ENCODE measurements at places on chromosomes 16 and 17.

GRCh38 chr16:35425270-35425669 lies 1965.9 kb downstream of the TP53TG3F start:
- DNase-seq = no peak

GRCh38 chr17:47736501-47737495 lies 3.8 kb downstream of the TBX21 start:
- no peak for DNase-seq

GRCh38 chr17:47897561-47897960 lies 1.5 kb downstream of the SP2 start:
- no peak for DNase-seq

GRCh38 chr16:57111420-57111819 lies 19.0 kb downstream of the CPNE2 start:
- DNase-seq = no peak

DNA sequence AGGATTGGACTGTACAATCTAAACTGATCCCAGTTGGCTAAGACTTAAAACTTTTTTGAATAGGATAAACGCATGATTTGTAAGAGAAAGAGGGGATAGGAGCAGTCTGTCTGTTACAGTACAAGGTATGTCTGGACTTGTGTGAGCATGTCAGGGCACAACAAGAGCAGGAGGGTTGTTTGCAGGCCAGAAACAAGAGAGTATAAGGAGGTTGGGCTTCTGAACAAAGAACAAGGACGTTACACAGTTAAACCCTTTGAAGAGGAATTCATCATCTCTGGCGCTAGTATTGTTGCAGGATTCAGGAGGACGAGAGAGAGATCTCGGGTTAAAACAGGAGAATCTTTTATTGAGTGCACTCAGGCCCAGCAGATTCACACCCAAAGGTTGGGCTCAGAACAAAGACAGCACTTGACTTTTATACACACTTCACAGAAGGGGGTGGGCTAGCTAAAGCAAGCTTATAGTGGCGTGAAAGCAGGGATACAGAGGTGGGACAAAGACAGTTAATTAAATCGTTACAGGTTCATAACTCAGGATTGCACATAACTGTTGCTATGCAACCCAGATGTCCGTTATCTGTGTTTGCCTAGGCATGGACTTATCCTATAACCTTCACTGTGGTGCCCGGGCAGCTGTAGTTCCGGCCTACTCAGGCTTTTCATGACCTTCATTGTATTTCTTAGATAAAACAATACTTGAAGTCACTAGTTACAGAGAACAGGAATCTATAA lies 34.3 kb downstream of the SEC14L1 start:
- no peak for DNase-seq

GRCh38 chr17:77465358-77466041 lies 324.7 kb downstream of the SEC14L1 start:
- DNase-seq = peak; percentile 96

DNA sequence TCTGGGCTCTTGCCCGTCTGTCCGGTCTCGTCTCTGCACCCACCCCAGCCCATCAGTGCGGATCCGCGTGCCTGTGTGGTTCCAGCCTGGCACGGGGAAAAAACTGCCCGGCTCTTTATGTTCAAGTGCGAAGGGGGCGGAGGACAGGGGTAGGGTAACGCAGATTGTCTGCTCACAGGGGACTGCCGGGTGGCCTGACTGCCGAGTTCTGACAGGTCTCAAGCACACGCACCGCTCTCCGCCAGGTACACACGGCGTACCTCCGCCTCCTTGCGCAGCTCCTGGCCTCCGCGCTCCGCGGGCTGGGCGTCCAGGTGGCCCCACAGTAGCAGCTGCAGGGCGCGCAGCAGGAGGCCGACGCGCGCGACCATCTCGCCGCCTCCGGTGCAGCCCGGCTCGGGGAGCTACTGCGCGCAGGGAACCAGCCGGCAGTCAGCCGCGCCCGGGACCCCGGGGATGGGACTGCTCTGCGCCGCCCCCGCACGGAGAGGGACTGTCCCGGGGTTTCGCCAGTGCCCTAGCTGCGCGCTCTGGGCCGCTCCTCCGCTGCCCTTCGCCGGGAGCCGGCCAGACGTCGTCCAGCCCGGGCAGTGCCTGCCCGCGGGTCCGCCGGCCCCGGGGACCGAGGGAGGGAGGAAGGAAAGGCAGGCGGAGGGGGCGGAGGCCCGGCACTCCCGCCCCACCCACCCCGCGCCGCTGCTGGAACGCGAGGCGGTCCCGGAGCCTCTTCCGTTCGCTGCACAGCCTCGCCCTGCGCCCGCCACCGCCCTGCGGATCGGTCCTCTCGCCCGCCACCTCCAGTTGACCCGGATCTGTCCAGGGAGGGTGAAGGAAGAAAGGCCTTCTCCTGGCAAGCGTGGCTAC lies at the start of gene MMP28:
Gene MMP28 (minus strand): TSS at position 635 of the 864 bp plus-strand sequence. CDS start 264 bp downstream, at position 371.
- peak; percentile 27 for DNase-seq

GRCh38 chr16:14462811-14463210 lies 167.2 kb downstream of the PARN start:
- no peak for DNase-seq

- no peak for DNase-seq
These were observed 37.3 kb downstream of the PLCG2 start for GRCh38 chr16:81816351-81816750.

DNA sequence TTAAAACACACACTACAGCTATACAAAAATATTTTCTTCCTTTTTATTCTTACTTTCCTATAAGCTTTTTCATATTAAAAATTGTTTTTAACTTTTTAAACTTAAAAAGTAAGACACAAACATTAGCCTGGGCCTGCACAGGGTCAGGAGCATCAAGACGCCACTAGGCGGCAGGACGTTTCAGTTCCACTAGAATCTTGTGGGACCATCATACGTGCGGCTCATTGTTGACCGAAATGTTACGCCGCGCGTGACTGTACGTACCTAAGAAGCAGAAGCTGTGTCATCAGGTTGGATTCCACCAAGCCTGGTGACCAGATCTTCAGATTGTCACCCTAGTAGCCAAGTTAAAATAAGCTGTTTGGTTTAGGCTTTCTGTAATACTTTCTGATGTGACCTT lies 47.1 kb downstream of the USP10 start:
- no peak for DNase-seq

GRCh38 chr17:42642336-42642735 lies 16.7 kb upstream of the TUBG2 start:
- DNase-seq = no peak

- DNase-seq = no peak
These were observed 6.8 kb downstream of the ZNF207 start for GRCh38 chr17:32356750-32357149.

- no peak for DNase-seq
These were observed 18.1 kb upstream of the ARL2BP start for GRCh38 chr16:57226701-57227621.

- no peak for DNase-seq
These were observed 96.2 kb downstream of the RTN4RL1 start for GRCh38 chr17:1928976-1929375.

- DNase-seq = no peak
These were observed 128.8 kb downstream of the CYB561 start for GRCh38 chr17:63317166-63317840.

DNA sequence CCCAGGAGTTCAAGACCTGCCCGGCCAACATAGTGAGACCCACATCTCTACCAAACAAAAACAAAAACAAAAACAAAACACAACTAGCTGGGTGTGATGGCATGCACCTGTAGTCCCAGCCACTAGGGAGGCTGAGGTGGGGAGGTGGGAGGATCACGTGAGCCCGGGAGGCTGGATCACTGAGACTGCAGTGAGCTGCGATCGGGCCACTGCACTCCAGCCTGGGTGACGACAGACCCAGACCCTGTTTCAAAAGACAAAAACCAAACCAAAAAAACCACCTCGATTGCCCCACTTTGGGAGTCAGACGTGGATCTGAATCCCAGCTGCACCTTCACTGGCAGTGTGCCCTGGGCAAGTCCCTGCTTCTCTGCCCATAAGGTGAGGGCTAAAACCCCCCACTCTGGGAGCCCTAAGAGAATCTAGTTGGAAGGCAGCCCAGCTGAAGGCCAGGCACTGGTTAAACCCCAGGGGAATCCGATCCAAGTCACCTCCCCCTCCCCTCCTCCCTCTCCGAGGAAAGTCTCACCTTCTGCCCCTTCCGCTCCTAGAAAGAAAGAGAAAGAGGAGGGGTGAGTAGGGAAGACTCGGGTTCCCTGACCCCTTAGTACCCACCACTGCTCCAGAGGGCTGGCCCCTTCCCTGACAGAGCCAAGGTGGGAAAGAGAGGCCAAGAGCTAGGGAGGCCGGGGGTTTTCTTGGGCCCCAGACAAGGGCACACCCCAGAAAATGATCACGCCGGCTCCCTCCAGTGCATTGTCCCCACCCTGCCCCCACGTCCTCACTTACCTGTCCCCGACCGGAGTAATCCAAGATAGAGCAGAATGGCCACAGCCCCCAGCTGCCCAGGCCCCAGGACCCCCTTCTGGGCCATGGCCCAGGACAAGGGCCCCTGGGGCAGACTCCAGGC lies 647 bp downstream of the PRSS8 start:
- no peak for DNase-seq

DNA sequence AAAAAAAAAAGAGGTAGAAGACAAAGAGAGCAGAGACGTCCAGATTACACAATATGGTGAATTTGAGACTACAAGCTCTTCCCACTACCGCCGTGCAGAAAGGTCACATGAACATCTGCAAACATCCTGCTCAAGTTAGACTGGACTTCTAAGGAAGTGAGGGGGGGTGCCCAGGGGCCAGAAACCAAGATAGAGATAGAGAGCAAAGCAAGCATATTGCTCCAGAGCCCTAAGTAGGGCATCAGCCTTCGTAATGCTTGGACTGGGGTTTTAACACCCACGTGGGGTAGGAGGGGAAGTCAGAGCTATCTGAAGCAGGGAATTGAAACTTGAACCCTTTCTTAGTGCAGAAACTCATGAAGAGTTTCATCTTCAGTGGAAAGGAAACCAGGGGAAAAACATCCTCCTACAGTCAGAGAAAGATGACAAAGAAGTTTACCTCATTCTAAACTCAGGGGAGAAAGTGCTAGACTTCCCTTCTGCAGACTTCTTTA lies 8.7 kb downstream of the CLEC19A start:
- peak; percentile 98 for DNase-seq

GRCh38 chr16:24544640-24545039 lies 5.3 kb downstream of the RBBP6 start:
- DNase-seq = no peak

- no peak for DNase-seq
These were observed 75.7 kb upstream of the KSR1 start for GRCh38 chr17:27380551-27380950.

DNA sequence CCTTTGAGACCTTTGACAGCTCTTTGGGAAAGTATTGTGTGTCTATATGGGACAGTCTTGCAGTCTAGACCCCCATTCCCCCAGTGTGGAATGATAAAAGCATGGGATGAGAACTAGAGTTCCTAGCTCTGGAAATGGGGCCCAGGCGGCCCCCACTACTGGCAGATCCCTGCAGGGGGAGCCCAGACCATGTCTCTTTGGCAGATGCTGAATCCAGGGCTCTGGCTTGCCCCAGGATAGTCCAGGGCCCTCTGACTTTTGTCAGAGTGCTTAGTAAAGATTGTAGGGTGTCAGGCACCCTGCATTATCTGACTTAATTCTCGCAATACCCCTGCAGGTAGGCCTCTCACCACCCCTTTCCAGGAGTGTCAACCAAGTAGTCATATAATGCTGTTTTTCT lies 8.3 kb downstream of the ALKBH5 start:
- no peak for DNase-seq

DNA sequence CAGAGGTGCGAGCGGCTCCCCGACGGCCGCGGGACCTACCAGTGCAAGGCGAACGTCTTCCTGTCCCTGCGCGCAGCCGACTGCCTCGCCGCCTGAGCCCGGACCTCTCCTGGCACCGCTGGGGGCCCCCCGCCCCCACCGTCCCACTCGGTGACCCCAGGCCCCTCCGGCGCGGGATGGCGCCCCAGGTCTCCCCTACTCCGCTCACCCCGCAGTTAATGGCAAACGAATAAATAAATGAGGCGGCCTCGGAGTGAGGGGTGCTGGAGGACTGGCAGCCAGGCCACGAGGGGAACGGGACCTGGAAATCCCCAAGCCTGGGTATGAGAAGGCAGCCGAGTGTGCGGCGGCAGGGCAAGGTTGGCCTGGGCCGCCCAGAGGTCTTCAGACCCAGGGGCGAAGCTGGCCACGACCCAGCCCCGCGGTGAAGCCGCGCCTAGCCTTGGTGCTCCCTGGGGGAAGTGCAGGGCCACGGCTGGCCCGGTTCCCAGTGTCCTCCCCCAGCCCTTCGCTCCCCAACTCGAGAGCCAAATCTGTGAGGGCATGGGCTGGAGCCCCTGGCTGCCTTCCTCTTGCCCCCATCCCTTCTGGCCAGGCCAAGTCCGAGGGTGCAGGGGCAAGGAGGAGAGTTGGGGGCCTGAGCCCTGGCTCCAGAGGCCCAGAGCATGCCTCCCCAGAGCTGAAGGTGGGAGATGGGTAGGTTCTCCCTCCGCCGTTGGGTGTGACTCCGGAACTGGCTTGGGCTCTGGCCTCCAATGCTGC lies 796 bp downstream of the NPB start:
- DNase-seq = no peak

DNA sequence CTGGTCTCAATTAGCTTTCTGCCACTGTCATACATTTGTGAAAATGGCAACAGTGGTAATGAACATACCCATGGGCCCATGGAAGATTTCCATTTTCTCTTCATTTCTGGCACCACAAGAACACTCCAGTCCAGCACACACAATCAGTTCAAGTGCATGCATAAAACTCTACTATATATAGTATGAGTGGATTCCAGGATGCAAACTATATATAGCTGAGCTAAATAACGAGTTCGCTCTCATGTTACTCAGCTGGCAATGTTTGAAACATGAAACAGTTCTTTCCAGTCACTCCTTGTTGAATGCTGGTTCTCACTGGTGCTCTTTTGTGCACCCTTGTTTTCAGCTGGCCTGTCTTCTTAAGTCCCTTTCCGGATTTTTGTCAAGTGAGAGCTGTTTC lies 75.2 kb upstream of the DHX40 start:
- no peak for DNase-seq

DNA sequence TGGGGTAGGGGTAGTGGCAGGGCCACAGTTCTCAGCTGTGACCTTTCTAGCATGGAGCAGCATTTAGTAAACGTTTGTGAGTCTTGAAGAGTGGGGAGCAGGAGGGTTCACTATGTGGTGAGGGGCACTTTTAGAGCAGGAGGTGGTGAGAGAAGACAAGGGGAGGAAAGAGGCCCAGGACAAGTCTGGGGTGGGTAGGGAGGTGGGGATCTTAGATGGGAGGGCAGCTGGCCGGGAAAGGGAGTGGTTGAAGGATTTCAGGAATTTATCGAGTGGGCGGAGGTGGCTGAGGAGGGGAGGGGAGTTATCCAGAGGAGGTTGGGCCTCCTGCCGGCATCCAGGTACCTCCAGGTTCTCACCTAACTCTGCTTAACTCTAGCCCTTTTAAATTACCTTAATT lies 1.9 kb downstream of the CLEC16A start:
- no peak for DNase-seq

GRCh38 chr16:9911231-9911630 lies 271.0 kb downstream of the GRIN2A start:
- no peak for DNase-seq

- no peak for DNase-seq
These were observed 90.3 kb downstream of the EMP2 start for GRCh38 chr16:10490141-10490540.

- DNase-seq = no peak
These were observed 83.5 kb downstream of the BMERB1 start for GRCh38 chr16:15517743-15518377.

All from suppressor macrophage treated with lipopolysaccharide for 4 hours (primary cell).